Activated effector memory CD4-positive, alpha-beta T cell treated with Interleukin-2 at 50 U/mL for 16 hours (primary cell): ENCODE measurements at places on chromosomes 16 and 17.
A peak's percentile ranks its signal among the peaks of the same experiment; 100 is the strongest.

DNA sequence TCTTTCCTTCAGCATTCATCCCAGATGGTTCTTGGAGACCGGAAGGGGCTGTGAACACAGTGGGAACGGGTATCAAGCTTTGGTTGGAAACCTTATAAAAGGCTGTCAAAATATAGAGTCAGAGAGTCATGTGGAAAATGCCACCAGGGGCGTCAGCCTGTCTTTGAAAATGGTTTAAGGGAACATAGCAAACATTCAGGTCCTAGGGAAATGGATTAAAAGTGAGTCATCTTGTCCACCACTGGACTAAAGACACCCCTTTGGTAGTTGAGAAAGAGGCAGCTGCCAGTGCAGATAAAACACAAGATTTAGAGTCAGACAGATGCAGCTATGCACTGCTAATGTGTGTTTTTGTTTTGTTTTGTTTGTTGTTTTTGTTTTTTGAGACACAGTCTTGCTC, 47.8 kb upstream of the BCO1 start:
- no peak for DNase-seq

GRCh38 chr17:68290268-68290954, 516 bp downstream of the SLC16A6 start:
- DNase-seq = peak; percentile 53

GRCh38 chr16:85947230-85948137, 48.5 kb downstream of the IRF8 start:
- peak; percentile 2 for DNase-seq

- DNase-seq = no peak
Observed at GRCh38 chr16:17360693-17361122, 110.1 kb downstream of the XYLT1 start.

DNA sequence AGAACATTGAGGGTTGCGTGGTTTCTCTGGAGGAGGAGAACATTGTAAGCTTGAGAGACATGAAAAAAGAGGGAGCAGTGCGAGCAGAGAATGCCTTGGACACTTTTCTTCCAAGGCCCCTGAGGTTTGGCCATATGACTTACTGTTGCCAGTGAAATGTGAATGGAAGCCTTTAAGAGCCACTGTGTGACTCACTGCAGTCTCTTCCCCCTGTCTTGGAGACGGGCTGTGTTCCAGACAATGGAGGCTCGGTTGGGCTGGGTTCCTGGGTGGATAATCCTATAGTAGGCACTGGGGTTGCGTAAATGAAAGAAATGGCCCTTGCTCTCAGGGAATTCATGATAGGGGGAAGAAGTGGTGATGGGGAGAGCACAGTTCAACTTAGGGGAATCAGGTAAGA, 75.5 kb downstream of the SHISA9 start:
- DNase-seq = no peak

DNA sequence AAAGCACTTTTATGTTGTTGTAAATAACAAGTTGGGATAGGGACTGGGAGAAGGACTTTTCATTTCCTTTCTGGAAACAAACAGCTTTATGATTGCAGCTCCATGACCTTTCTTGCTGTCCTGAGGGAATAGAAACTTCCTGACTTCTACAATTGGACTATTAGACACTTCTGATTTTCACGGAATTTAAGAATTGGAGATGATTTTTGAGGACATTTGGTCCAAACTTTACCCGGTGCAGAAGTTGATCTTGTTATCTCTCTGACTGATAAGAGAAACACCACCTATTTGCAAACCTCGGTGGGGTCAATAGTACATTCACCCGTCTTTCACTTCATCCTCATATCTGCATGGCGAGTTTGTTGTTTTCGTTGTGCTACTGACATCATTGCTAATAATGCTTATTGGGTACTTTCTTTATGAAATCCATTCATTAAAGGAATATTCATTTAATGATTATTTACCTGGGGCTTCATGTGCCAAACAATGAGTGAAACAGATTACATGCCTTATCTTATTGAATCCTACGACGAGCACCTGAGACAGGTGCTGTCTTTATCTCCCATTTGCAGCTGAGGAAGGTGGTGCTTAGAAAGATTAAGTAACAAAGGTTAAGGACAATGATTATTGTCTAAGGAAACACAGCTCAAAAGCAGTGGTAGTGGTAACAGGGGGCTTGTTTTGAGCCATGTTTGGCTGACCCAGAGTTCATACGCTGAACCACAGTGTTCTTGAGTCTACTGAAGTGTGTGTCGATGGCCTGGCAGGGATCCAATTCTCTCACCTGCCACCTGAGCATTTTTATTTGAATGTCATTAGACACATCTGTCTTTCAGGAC, 176.9 kb upstream of the FAM20A start:
- no peak for DNase-seq

GRCh38 chr16:86994651-86995171, 322.5 kb downstream of the C16orf95 start:
- DNase-seq = no peak

DNA sequence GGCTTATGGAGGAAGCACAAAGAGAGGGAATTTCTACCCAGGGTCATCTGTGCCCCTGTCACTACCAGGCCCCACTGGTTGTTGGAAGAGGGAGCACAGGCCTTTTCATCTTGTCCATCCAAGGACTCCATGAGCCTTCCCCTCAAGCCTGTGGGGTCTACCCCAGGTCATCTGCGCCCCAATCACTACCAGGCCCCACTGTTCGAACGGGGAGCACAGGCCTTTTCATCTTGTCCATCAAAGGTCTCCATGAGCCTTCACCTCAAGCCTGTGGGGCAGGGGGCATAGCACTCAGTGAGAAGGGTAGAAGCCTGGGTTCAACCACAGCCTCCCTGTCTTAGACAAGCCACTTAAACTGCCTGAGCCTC, 101.5 kb upstream of the CDH5 start:
- no peak for DNase-seq

GRCh38 chr16:9258423-9259051, 167.1 kb downstream of the HAPSTR1 start:
- no peak for DNase-seq

- DNase-seq = no peak
Observed at GRCh38 chr17:78669975-78670518, 92.9 kb upstream of the DNAH17 start.

- no peak for DNase-seq
Observed at GRCh38 chr17:58327363-58328194, 1.0 kb downstream of the TSPOAP1 start.

DNA sequence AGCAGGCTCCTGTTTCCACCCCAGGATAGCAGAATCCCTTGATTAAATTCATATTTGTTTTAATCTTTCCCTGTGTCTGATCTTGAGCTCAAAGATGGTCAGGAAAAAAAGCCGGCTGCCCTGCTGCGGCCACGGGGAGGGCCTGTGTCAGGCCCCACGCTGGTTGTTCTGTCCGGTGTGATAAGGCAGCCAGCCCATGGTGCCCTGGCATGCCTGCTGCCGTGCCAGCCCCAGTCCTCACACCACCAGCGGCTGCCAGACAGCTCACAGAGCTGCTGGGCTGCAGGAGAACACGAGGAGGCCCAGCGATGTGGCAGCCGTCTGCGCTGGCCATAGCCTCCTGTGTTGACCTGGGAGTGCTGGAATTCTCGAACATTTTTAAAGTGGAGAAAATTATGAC, 34.7 kb upstream of the BRD7 start:
- no peak for DNase-seq

- no peak for DNase-seq
Observed at GRCh38 chr17:36131421-36131820, 27.8 kb downstream of the CCL4 start.

GRCh38 chr17:41452281-41452680, 11.5 kb upstream of the KRT38 start:
- DNase-seq = no peak

- no peak for DNase-seq
Observed at GRCh38 chr17:62888148-62888547, 77.9 kb upstream of the TANC2 start.

DNA sequence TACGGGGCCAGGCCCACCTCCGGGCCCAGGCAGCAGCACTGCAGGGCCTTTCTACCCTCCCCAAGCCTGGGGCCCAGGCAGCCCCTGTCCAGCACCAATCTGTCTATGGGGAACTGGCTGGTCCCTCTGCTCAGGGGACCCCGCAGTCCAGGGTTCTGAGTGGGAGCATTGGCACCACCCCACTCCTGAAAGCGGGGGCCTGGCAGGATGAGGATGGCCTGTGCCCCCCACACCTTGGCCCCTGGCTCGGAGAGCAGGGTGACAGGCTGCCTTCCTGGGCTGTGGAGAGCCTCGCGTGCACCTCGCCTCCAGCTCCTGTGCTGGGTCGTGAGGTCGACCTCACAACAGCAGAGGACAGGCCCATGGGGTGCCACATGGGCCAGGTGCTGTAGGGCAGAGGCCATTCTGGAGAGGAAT, 1.4 kb downstream of the NPB start:
- DNase-seq = no peak

- peak; percentile 65 for DNase-seq
Observed at GRCh38 chr17:77441130-77441920, 300.6 kb downstream of the SEC14L1 start.
